Brain (organoid and tissue), 16 donors: ENCODE measurements at places on chromosomes 4 and X. TPM values are rescaled to one million over a fixed set of nuclear protein-coding genes. Genes with fewer than 3 reads are reported as not detected.
A peak's percentile ranks its signal among the peaks of the same experiment; 100 is the strongest.

DNA sequence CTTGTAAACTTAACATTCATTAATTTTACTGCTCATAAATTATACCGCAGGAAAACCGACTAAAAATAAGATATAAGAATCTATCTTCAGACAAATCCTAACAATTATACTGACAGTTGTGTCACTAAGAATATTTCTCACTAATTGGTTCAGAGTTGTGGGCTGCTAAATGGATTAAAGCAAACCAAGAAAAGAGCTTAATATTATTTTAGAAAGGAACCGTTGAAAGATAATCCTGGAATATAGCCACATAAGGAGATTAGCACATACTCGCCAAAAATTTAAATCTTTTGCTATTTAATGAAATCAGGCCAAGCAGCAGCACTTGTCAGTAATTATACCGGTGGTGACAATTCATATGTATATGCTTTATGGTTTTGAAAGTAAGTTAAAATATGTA lies 132.8 kb downstream of the SLIT2 start:
- no peak for DNase-seq

DNA sequence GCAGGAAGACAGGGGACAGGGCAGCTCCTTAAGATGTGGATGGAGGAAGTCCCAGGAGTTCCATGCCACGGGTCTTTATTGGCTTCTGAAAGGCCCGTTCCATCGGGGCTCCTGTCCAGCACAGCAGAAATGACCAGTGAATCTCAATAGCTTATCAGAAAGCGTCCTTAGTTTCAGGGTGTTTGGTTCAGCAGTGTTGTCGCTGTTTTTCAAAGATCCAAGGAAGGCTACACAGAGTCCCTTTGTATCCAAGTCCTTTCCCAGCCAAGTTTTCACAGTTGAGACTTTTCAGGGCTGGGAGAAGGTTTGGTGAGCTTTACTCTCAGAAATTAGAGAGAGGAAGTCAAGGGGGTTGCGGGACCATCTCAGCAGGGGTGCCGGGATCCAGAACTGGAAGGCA lies 5.0 kb upstream of the ZCCHC4 start:
- peak; percentile 22 for DNase-seq

DNA sequence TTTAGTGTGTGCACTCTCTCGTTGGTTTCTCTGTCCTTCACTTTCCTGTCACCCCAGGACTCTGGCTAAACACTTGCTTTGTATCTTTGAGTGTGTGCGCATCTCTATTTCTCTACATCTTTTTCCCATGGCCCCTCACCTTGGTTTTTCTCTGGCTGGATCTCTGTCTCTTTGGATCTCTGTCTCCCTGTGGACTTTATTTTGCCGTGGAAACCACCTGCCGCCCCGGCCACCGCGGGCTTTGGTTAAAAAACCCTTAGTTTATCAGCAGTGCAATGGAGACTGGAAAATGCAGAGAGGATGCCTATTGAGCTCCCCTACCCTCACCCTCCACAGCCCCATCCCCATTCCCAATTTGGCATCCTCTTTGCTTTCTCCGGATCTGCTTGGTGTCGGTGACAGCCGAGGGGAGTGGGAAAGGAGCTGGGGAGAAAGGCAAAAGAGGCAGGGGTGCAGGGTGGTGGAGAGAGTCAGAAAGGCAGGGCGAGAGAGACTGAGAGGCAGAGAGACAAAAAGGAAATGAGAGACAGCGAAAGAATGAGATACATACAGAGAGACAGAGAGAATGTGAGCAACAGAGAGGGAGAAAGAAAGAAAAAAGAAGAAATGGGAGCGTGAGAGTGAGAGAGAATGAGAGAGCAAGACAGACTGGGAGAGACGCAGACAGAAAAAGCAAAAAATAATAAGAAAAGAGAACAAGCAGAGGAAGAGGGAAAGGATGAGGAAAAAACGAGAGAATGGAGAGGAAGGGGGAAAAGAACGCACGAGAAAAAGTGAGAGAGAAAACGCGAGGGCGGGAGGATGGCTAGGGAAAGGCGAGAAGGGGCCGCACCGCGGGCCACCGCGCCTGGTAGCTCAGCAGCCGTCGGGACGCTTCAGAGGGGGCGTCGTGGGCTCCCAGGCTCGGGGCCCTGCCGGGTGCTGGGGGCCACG lies 688 bp downstream of the GPR101 start:
- DNase-seq = no peak

DNA sequence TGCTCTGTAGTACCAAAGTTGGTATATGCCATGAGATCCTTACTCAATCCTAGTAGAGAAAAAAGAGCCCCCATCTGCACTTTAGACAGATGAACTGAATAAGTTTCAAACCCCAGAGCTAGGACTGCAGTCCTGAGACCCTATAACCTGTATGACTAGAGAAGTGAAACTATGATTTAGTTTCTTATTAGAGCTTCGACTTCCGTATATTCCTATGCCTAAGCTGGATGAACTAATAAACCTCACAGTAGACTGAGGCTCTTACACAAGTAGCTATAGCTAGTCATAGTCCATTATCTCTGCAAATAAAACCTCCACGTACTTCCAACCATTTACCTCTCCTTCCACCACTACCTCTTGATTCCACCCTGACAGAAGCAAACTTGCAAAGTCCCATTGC lies 6.3 kb upstream of the OTUD4 start:
- no peak for DNase-seq

DNA sequence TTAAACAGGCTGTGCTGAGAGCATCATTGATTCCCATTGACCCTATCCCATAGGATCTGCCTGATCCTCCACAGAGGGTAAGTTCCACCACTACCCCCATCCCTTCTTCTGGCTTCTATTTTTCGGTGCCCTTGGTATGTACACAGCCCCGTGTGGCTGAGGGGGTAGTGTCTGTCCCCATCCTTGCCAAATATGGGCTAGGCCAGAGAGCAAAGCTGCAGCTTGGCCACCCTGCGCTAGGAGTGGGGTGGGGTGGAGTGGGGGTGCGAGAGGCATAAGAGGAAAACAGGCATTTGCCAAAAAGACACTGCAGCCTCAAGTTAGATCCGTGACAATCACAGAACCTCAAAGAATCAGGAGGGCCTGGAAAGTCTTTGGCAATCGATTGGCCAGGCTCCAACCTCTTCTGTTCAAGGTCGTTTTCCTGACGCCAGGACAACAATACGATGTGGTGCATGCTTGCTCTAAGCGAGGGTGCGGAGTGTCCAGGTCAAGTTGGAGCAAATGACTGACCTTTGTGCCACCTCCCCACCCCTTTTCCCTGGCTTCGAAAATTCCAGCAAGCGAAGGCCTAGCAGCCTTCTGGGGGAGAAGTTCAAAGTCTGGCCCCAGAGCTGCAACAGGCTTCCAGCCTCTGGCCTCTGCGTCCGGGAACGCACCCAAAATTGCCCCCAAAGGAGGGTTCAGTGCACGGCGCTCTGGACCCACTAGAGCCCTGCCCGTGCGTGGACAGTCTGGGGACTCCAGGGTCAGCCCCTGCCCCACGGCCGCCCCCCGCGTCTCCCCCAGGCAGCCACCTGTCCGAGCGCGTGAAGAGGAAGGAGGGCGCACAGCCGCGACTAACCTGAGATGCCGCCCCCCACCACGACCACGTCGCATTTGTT lies 598 bp downstream of the MAOB start:
- no peak for DNase-seq

DNA sequence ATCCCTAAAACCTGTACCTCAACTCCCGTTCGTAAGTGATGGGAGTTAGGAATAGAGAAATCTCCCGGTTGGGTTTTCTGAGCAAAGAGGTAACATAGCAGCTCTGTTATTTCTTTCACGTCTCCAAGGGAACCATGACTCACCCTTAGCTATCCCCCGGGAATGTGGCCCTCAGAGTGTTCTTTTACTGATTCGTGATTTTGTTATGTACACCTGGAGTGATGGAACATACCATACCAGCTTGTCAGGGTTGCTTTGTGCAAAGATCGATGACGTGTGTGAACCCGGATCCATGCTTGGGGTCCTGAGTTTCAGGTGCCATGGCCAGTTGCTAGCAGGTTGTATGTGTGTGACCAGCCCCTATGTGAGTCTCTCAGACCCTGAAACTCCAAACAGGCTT lies 52.6 kb downstream of the HPRT1 start:
- DNase-seq = no peak

DNA sequence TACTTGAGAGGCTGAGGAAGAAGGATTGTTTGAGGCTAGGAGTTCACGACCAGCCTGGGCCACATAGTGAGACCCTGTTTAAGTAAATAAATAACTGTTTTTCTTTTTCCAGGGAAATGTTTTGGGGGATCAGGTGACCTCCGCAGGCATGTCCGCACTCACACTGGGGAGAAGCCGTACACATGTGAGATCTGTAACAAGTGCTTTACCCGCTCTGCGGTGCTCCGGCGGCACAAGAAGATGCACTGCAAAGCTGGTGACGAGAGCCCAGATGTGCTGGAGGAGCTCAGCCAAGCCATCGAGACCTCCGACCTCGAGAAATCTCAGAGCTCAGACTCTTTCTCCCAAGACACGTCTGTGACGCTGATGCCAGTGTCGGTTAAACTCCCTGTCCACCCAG lies 30.5 kb downstream of the ZBTB49 start:
- DNase-seq = no peak

STPG2 gene
- not detected for polyA plus RNA-seq

USP26 gene
- not detected for polyA plus RNA-seq

PFKFB1 gene
- polyA plus RNA-seq = 0.34 TPM

CXCL6 gene
- 0.81 TPM for polyA plus RNA-seq
